Mesothelial cell of epicardium (in vitro differentiated cells): ENCODE measurements at places on chromosomes 7 and 10. TPM values are rescaled to one million over a fixed set of nuclear protein-coding genes. Genes with fewer than 3 reads are reported as not detected.

DNA sequence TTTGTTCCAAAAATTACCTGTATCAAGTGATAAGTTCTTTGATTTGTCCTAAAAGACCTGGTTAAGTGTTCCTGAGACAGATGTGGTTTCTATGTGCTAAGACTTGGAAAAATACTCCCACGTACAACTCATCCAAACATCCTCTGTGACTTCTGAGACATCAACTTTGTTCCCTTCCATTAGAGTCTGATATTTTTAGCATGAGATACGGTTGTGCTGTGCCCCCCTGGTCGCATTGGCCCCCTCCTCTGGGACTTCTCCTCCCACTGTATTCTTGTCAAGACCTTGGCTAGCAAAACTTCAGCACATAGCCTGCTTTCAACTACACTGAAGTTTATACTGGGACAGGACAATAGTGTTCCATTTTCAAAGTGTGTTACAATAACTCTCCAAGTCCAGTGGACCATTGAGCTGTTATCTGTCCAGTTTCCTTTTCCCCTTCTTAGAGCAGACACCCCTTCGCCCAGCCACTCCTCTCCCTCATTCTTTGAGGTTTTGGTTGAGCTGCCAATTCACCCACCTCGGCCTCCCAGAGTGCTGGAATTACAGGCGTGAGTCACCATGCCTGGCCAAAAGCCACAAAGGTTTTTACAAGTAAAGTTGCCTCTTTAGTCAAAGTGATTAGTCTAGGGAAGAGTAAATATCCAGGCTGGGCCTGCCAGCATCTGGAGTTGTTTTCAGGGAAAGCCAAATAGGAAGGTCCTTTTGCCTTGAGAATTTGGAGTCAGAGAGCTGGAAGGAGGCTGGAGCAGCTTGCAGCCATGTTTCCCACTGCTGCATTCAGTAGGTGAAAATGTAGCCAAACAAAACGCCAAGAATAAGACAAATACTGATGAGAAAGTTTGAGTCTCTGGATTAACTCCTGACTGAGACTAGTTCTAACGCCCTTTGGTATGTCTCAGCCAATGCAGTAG, 17.8 kb upstream of the PDLIM1 start:
- H3K4me3 ChIP-seq = no peak overlapping the region
- no peak for DNase-seq
- H3K27me3 ChIP-seq = no peaks in the 10 kb centered on the region
- H3K27ac ChIP-seq = no peak overlapping the region

- peaks cover 5% of the 10 kb centered on the region for H3K4me1 ChIP-seq
- peaks cover 45% of the 10 kb centered on the region for H3K36me3 ChIP-seq
- no peak overlapping the region for H3K27ac ChIP-seq
- H3K4me3 ChIP-seq = no peak overlapping the region
- no peaks in the 10 kb centered on the region for H3K27me3 ChIP-seq
Measured at GRCh38 chr7:4713183-4713784, 31.2 kb downstream of the FOXK1 start.

DNA sequence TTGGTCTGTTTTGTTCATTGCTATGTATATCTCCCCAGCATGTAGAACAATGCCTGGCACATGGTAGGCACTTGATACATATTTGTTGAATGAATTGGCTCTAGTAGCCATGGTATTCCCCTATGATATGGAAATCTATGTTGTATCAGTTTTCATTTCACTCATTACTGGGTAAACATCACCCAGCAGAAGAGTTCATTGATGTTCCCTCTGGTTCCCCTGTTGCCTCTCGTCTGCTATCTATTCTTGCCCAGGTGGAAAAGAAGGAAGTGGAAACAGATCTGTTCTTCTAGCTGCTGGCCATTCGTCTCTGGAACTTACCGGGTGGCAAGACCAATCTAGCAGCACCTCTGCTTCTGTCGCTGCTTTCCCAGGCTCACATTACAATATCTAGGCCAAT, 71.5 kb downstream of the LRRC4 start:
- no peak overlapping the region for H3K4me3 ChIP-seq
- DNase-seq = no peak
- no peaks in the 10 kb centered on the region for H3K4me1 ChIP-seq
- no peak overlapping the region for H3K27ac ChIP-seq
- H3K36me3 ChIP-seq = peaks cover 8% of the 10 kb centered on the region

- no peak overlapping the region for H3K27ac ChIP-seq
- DNase-seq = no peak
- no peaks in the 10 kb centered on the region for H3K36me3 ChIP-seq
- H3K4me1 ChIP-seq = no peaks in the 10 kb centered on the region
Measured at GRCh38 chr10:120586471-120586872, 129.4 kb downstream of the PLPP4 start.

DNA sequence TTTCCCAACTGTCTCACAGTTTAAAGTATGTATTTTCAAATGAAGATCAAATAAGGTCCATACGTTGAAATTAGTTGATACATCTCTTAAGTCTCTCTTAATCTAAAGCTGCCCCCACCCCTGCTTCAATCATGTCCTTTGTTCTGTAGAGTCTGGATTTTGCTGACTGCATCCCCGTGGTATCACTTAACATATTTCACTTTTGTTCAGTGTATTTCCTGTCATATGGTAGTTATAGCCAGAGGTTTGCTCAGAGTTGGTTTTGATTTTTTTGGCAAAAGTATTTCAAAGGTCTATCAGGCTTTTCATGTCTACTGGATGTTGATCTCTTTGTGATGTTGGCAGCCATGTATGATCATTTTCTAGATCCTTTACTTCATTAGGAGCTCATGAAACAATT, 54.4 kb upstream of the ARID5B start:
- H3K4me1 ChIP-seq = peaks cover 17% of the 10 kb centered on the region
- no peak overlapping the region for H3K4me3 ChIP-seq
- peak overlapping the region; percentile 14 for H3K27ac ChIP-seq

- no peak for DNase-seq
- H3K4me1 ChIP-seq = no peaks in the 10 kb centered on the region
- no peak overlapping the region for H3K4me3 ChIP-seq
- no peak overlapping the region for H3K27ac ChIP-seq
- peaks cover 2% of the 10 kb centered on the region for H3K36me3 ChIP-seq
Measured at GRCh38 chr7:77217474-77218185, 18.0 kb upstream of the FGL2 start.

GRCh38 chr10:120975072-120975867, 124.1 kb downstream of the WDR11 start:
- DNase-seq = no peak
- H3K27ac ChIP-seq = peak overlapping the region; percentile 3
- H3K36me3 ChIP-seq = peaks cover 26% of the 10 kb centered on the region
- H3K4me1 ChIP-seq = peaks cover 49% of the 10 kb centered on the region
- H3K4me3 ChIP-seq = no peak overlapping the region

UBE3C gene
- 56.4 to 58.8 TPM (median 57.1 TPM) in 3 replicates for total RNA-seq

NRP1 gene
- total RNA-seq = 44.8 to 51.2 TPM (median 47.7 TPM) in 3 replicates
